Activated T-helper 1 cell treated with Interleukin-2 at 50 U/mL for 16 hours (primary cell): ENCODE measurements at places on chromosomes 3 and 15.

DNA sequence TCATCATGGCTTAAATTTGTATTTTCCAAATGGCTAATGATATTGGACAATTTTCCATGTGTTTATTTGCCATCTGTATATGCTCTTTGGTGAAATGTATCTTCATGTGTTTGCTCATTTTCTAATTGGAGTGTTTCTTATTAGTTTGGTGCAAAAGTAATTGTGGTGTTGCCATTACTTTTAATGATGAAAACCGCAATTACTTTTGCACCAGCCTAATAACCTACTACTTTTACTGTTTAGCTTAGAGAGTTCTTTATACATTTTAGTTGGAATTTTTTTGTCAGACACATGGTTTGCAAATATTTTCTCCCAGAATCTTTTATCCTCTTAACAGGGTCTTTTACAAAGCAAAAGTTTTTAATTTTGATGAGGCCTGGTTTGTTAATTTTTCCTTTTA lies 141.0 kb upstream of the AGTR1 start:
- DNase-seq, result no peak

DNA sequence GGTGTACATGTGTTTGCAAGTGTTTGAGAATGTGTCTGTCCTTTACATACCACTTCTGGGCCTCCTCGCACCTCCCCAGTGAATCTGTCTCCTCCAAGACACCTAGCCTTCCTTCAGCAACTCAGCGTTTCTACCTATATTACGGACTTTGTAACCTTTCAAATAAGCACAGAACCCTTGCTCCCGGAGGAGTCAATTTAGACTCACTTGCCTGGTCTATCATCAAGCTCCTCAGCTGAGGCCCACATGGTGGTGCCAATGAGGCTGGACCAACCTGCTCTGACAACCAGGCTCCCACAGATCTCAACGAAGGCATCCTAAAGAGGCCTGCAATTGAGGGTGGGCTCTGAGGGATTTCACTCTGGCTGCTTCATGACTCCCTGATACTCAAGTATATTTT lies 32.8 kb upstream of the TIMP4 start:
- no peak for DNase-seq

DNA sequence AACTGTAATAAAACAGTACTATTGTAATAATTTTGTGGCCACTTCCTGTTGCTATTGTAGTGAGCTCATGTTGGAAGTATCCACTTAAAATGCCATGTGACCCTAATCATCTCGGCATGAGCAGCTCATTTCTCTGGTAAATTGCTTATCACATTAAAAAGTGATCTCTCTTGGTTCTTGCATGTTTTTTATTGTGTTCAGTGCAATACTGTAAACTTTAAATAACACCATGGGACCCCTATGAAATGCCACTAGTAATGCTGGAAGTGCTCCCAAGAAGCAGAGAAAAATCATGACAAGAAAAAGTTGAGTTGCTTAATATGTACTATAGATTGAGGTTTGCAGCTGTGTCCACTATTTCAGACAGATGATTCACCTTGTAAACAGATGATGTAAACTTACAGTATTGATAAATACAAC lies 45.6 kb downstream of the NMD3 start:
- no peak for DNase-seq

- DNase-seq, result no peak
Observed at GRCh38 chr3:70108072-70108471, 108.5 kb downstream of the SAMMSON start.

GRCh38 chr3:127647845-127648204 lies 18.8 kb downstream of the PODXL2 start:
- no peak for DNase-seq

GRCh38 chr3:194879991-194880939 lies 194.6 kb downstream of the FAM43A start:
- DNase-seq, result no peak

- DNase-seq, result no peak
Observed at GRCh38 chr3:52915294-52915693, 17.9 kb upstream of the STIMATE start.

- no peak for DNase-seq
Observed at GRCh38 chr15:90790057-90790456, 72.9 kb downstream of the BLM start.
